ENCODE measurements at places on chromosomes 5 and 9. TPM values are rescaled to one million over a fixed set of nuclear protein-coding genes. Genes with fewer than 3 reads are reported as not detected.

DNA sequence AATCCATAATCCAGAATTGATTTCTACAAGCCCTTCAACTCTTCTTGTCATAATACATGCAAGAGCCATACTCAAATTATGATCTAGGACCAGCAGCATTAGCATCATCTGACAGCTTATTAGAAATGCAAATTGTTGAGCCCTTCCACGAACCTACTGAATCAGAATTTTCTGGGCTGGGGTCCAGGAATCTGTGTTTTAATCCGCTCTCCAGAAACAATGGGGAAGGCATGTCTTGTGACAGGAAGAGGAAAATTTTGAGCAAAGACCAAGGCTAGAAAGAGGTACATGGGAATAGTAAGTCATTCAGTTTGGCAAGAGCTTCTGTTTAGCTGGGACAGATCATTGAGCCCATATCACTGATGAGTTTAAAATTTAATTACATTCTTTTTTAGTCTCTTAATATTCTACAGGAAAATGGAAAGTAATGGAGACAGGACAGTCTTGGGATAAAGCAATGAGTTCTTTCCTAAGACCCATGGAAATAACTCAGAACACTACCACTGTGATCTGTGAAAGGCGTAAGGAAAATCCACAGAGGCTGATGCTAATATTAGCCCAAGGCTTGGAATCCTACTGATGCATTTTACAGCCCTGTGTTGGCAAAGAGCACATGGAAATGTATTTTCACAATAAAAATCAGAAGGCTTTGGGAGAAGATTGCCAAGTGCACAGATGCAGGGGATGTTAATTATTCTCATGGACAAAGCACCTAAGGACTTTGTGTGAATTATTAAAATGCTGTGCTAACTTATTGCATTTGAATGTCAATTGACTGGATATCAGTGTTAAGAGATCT, 73.7 kb upstream of the STK32A start:
- no peak for DNase-seq

NXNL2 gene
- not detected for total RNA-seq

GRCh38 chr5:137587919-137588318, 88.8 kb upstream of the SPOCK1 start:
- DNase-seq, result no peak

TLR4 gene
- 129 TPM for total RNA-seq

Data from omental fat pad (tissue), 4 donors.